T-helper 2 cell (primary cell): ENCODE measurements at places on chromosomes 3 and 15.

- no peak for DNase-seq
These were observed 678.5 kb downstream of the NR2F2 start for GRCh38 chr15:97009031-97009431.

- DNase-seq, result no peak
These were observed 21.4 kb downstream of the CCDC191 start for GRCh38 chr3:114034787-114035545.

DNA sequence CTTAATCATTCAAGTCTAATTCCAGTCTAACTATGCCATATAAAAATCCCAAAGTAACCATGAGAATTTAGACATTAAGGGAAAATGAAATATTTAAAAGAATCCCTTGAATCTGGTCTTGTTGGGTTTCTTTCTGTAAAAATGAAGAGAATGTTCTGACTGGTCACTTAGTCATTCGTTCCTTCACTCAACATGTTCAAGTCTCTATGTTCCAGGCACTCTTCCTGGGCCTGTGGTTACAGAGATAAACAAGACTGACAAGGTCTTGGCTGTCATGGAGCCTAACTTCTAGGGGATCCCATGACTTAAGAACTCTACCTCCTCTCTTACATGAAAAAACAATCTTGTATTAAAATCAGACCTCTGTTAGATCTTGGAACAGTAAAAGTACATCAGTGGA, 638.6 kb upstream of the TBL1XR1 start:
- no peak for DNase-seq

DNA sequence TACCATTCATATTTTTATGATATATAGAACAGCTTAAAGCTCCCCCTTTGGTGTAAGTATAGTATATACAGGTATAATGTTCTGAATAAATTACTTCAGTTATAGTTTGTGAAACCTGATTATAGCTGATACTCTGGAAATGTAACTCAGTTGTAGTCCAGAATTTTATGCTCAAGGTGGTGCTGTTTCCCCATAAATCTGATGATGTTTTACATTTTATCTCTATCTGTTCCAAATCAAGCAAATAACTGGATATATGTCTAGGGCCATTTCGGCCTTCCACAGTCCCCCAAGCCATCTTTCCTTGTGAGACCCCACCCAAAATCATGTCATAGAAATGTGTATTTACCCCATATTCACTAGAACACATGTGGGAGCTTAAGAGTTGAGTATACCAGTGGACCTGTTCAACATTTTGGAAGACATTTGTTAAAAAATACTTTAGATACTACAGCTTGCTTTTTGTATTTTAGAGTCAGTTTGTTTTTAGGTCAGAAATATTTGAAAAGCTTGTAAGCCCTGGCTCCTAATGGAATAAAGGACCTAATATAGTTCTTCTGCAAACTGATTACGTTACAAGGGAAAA, 107.1 kb downstream of the ATG7 start:
- DNase-seq, result no peak

DNA sequence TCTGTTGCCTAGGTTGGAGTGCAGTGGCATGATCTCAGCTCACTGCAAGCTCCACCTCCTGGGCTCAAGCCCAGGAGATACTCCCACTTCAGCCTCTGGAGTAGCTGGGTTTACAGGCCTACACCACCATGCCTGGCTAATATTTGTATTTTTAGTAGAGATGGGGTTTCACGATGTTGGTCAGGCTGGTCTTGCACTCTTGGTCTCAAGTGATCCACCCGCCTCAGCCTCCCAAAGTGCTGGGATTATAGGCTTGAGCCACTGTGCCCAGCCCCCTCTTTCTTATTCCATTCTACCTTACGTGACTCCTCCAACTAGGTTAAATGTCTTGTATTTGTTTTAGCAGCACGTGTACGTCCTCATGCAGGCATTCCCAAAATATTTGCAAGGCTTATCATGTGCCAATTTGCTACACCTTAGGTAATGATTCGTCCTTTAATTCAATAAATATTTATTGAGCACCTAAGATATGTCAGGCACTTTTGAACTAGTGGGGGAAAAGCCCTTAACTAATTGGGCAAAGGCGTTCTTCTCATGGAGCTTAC, 14.9 kb upstream of the MAGI1 start:
- no peak for DNase-seq

DNA sequence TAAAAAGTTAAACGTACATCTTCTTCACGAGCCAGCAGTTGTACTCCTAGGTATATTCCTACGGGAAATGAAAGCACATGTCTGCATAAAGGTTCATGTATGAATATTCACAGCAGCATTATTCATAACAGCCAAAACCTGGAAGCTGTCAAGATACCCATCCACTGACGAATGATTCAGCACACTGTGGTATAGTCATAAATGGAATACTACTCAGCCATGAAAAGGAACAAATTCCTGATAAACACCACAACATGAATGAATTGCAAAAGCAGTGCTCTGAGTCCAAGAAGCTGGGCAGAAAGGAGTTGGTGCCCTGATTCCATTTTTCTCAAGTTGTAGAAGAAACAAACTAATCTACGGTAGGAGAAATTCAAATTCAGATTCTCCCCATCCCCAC, 3.9 kb downstream of the TMEM43 start:
- DNase-seq, result no peak

DNA sequence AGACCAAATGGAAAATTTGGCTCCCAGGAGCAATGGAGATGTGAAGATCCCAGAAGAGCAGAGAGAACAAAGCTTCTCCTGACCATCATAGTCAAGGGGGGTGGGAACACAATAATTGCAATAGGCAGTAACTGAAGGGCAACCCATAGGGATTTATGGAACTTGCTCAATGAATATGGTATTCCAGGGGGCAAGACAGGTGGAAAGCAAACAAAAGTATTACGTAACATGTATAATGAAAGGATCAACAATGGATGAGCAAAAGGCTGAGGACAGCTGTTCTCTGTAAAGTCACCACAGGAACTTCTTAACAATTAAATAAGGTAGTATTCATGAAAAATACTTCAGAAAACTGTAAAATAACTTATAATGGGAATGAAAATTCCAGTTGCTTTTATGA, 226.1 kb downstream of the PCCB start:
- no peak for DNase-seq

DNA sequence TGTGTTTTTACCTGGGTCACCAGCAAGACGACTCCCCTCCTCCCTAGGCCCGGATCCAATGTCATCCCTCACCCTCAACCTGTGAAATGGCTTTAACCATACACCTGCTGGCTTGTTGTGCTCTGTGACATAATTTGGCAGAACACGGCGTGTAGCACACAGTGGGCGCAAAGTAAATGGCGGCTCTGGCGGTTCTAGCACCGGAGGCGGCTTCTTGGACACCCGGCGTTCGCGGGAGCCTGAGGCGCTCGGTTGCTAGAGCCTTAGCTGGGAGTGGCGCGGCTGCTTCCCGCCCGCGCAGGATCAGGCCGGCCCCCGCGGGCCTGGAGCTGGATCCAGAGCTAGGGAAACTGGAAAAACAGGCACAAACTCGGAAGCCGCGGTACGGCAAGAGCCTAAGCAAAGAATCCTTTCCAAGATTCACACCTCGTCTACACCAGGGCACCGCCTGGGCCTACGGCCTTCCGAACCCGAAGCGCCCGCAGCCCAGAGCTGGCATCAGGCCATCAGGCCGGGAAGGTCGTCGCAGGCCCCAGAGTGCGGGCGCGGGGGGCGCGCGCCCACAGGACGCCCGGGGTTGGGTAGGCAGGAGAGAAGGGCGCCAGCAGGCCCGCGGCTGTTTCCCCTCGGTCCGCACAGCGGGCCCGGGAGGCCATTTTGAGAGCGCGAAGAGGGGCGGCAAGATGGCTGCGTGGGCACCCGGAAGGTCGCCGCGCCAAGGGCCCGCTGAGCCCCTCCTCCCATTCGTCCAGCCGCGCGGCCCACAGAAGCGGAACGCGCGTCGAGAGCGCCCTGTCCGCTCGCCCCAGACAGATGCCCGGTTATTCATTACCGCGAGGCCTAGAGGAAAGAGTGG, 43.9 kb upstream of the POLG start:
- DNase-seq, result no peak

DNA sequence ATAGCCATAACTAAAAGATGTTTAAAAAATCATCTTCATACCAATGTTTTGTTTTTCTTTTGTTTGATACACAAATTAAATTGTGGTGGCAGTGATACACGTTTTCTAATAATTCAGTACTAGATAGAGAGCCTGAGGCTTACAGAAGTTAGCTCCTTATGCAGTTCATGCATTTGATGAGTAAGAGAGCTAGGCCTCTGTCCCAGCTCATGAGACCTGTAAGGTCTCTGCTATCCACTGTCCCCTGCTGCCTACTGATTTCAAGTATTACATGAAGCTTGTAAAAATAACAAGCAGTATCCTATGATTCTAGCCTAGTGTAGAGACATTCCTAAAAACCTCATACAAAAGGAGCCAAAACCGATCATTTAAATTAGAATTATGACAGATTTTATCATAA, 144.5 kb downstream of the MBNL1 start:
- DNase-seq, result no peak

DNA sequence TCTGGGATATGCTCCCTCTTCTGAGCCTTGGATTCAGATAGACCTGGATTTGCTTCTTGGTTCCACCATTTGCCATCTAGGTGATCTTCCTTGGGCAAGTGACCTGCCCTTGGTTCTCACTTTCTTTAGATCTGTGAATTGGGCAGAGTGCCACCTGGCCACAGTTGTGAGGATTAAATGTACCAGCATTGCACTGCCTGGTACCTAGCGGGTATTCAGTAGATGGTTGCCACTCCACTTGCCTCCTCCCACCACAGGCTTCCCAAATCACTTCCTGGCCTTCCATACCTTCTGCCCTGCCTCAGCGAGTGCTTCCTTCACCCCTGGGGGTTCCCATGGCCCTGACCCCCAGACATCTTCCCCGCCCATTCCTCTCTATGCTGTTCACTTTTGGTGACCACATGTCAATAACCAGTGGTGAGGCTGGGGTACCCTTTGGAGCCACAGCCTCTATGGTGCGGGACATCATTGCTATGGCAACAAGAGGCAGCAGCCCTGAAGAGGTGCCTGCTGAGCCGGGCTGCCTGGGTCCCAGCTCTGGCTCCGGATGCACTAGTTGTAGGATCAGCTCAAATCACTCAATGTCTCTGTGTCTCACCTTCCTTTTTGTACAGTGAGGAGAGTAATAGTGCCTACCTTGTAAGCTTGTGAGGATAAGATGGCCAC, 40.5 kb downstream of the CMTM7 start:
- no peak for DNase-seq

- DNase-seq, result no peak
These were observed 18.3 kb upstream of the FOXP1 start for GRCh38 chr3:71601811-71602210.

GRCh38 chr15:52567871-52568600, 794 bp downstream of the ARPP19 start:
- no peak for DNase-seq

DNA sequence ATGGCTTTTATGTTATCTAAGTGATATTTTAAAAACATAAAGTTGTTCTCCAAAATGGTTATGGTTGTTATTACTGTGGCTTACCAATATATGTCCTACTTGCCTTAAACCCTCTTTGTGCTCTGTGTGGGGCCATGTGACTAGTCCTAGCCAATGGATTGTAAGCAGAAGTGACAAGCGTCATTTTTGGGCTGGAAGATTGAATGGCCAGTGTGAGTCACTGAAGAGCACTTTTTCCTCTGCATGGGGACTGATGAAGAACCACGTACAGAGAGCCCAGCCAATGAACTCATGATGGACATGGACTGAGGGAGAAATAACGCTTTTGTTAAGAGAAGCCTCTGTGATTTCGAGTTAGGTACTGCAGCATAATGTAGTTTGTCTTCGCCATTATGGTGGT, 332.7 kb downstream of the EDEM1 start:
- no peak for DNase-seq

DNA sequence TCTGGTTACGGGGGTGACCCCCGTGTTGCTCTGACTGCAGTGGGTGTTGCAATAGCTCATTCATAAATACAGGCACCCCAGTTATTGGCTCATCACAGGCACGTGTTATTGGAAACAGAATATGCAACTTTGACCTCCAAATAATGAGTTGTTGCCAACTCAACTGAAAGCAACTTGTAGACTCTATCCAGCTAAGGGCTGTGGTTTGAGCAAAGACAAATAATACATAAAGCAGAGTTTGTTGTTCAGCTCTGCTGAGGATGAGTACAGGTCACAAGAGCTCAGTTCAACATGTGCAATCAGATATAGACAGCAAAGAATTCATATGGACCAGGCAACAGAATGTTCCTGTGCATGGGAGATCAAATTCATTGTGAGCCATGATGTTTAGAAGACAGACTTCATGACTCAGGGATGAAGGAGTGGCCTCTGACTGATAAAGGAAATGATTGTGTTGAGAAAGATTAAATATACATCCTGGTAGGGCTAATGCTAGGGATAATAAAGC, 87.6 kb upstream of the LRIG1 start:
- DNase-seq, result no peak

DNA sequence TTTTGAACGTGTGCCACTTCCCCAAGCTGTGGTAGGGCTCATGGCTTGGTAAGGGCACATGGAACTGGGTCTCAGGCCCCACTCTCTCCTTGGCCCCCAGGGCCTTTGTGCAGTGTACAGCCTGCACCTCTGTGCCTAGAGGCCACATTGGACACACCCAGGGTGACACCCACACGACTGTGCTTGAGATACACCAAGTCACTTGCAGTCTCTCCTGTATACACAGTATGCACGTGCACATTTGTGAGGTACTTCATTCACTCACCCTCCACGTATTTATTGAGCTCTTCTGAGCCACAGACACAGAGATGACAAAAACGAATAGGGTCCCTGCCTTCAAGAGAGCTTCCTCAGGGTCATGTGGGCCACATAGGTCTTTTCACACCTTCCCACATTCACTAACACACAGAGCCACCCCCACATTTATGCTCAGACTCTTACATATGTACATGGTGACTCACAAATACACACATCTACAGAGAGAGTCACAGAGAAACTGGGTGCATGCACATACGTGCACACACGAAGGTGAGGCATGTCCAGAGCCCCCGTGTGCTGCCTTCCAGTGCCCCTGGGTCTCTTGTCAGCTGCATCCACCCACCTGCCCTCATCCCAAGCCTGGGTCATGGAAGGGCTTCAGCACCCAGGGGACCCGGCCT, 9.8 kb upstream of the TMEM115 start:
- DNase-seq, result no peak

GRCh38 chr3:82000773-82001172, 239.3 kb upstream of the GBE1 start:
- DNase-seq, result no peak

DNA sequence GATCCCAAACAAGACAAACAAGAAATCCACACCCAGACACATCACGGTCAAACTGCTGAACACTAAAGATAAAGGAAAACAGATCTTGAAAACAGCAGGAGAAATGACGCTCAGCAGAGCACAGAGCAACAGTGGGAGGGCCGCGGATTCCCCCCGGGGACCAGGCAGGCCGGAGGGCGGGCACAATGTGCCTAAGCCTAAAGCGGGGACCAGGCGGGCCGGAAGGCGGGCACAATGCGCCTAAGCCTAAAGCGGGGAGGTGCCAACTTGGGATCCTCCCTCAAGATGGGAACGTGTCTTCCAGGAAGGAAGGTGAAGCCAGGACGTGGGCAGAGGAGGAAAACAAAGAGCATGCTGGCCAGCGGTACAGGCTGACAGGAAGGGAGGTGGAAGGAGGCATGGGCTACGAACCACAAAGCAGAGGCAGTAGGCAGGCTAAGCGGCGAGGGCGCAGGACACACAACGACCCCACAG, 31.1 kb downstream of the CYFIP1 start:
- DNase-seq, result no peak
